ENCODE measurements at places on chromosomes 7 and 10. TPM values are rescaled to one million over a fixed set of nuclear protein-coding genes. Genes with fewer than 3 reads are reported as not detected.

GRCh38 chr10:65033957-65034356 is 1512.8 kb downstream of the REEP3 start:
- H3K4me1 ChIP-seq = no peaks in the 10 kb centered on the region
- H3K4me3 ChIP-seq = no peak overlapping the region
- H3K27ac ChIP-seq = no peak overlapping the region
- H3K36me3 ChIP-seq = no peaks in the 10 kb centered on the region
- H3K27me3 ChIP-seq = no peaks in the 10 kb centered on the region

GIMAP8 gene
- 6.6 TPM for total RNA-seq

FBXL13 gene
- total RNA-seq = 1.6 TPM

GRCh38 chr10:13732465-13732881 is 145.7 kb downstream of the PRPF18 start:
- no peak overlapping the region for H3K27ac ChIP-seq
- peaks cover 12% of the 10 kb centered on the region for H3K36me3 ChIP-seq
- H3K4me1 ChIP-seq = no peaks in the 10 kb centered on the region
- H3K27me3 ChIP-seq = no peaks in the 10 kb centered on the region

DNA sequence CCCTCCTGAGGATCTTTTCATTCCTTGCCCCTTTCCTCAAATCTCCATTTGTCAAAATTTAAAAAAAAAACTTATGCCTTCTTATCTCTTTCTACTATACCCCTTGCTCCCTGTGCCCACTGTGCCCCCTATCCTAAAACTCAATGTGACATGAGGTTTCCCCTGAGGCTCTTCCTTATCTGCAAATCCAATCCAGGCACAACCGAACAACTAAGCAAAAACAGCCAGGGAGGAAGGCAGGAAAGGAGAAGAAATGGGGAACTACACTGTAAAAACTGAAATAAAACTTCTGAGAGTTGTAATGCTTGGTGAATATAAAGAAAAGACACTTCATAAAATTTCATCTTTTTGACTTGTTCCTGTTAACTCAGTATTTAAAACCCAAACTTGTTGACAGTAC is 54.2 kb downstream of the CRPPA start:
- no peak overlapping the region for H3K4me3 ChIP-seq
- H3K36me3 ChIP-seq = no peaks in the 10 kb centered on the region

DNA sequence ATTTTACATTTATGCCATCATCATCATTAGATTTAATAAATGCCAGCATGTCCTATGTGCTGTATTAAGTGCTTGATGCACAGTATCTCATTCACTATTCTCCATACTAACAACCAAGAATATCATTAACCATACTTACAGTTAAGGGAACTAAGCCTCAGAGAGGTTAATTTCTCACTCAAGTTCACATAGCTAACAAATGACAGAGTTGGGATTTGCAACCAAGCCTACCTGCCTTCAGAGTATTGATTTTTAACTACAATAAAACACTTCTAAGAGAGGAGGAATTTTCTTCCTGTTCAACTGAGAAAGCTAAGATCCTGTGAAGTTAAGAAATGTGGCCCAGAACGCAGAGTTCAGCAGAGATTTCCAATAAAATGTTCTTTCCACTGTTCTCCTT is 403.0 kb downstream of the KCNMA1 start:
- no peaks in the 10 kb centered on the region for H3K36me3 ChIP-seq
- no peaks in the 10 kb centered on the region for H3K4me1 ChIP-seq
- DNase-seq = no peak
- no peaks in the 10 kb centered on the region for H3K27me3 ChIP-seq
- H3K27ac ChIP-seq = no peak overlapping the region

Data from right atrium auricular region (tissue), 2 donors.